ENCODE measurements at places on chromosomes 3 and 15. TPM values are rescaled to one million over a fixed set of nuclear protein-coding genes. Genes with fewer than 3 reads are reported as not detected.

ANKDD1A gene
- total RNA-seq, result 0.29 TPM

A4GNT gene
- total RNA-seq, result not detected

SHC4 gene
- 0.04 TPM for total RNA-seq

DNA sequence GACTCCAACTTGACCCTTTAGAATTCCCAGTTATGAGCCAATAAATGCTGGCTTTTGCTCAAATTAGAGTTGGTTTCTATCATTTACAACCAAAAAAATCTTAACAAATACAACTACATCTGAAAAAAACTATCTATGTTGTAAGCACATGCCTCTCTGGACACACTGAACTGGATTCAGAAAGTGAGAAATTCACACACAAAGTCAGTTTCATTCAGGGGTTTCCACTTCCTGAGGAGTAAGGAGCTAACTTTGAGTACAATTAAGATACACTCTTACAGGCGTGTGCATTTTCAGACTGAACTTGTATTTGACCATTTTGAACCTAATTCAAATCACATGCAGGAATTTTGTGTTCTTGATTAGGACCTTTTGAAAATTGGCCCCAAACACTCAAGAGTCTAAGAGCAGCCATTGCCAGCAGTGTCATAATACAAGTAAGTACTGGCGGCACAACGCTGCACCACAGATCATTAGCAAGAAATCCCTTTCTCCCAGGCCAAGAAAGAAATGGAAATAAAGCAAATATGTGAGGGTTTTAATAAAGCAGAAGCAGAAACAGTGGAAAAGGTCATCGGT, 31.2 kb downstream of the LINS1 start:
- no peak for DNase-seq

GRCh38 chr3:188947401-188948280, 224.1 kb upstream of the TPRG1 start:
- peak; percentile 93 for DNase-seq

DNA sequence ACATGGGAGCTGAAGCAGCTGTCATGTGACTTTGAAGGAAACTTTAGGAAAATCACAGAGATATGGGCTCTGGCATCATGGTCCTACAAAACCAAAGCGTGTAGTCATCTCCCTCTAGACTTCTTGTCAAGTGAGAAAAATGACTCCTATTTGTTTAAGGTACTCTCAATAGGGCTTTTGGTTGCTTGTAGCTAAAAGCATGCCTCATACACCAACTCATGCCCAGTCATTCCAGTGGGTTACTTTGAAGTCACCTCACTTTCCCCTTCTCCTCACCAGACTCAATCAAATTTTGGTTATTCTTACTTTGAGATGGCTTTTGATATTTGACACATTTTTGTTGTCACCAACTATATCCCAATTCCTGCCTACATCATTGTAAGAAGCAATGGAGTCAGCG, 81.6 kb downstream of the BOC start:
- DNase-seq, result no peak

DNA sequence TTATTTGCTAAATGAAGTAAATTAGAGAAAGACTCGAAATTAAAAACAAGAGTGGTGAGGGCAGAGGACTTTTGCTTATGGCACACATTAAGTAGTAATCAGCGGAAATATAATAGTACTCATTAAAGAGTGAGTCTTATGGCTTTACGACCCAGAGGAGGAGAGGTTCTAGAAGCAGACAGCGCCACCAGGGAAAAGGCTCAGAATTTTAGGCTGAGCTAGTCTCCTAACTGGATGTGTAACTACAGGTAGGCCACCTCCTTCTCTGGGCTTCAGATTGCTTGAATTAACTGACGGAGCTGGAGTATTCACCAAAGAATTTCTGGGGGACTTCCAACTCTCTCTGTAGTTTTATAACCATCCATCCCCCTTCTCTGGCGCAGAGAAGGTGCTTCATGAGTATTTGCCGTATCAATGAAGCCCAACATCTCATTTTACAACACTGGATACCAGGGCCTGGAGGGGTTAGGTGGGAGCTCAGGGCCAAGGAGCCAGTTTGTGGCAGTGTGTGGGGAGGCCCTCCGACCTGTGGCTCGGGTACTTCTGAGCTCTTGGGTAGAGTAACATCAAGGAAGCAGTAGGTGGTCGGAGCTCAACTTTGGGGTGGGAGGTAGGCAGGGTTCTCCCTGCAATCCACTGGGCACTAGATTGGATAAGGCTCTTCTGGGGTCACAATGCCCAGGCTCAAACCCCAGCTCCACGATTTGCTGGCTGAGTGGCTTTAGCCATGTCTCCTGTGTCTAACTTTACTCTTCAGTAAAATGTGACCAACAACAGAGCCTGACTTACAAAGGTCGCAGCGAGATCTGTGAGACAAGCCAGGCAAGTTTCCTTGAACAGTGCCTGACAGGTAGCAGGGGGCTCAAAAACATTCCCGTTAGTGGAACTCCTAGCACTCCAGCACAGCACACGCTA, 1.1 kb downstream of the CHCHD4 start:
- peak; percentile 37 for DNase-seq

DNA sequence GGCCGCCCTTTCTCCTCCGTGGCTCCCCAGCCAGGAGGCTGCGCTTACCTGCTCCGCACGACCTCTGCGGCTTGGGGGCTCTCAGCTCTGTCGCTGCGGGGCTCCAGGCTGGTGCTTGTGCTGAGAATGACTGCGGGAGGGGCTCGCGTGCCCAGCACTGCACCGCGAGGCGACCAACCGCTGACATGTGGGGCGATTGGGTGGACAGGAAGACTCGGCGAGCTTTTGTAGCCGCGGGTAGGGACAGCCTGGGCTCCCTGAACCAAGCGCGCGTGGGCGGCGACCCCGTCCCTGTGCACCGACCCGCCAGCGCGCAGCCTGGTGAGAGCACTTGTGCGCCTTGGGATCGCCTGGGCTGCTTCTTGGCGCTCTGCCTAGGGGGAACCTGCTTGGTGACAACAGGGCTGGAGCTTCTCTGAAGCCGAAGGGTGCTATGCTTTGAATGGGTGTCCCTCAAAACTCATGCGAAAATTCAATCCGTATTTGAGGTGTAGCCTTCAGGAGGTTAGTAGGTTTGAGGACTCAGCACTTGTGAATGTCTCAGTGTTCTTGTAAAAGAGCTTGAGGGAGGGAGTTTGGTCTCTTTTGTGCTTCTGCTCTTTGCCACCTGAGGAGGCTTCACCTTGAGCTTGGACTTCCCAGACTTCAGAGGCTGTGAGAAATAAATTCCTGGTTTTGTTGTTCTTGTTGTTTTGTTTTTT, 50.4 kb downstream of the IL12A start:
- no peak for DNase-seq

DNA sequence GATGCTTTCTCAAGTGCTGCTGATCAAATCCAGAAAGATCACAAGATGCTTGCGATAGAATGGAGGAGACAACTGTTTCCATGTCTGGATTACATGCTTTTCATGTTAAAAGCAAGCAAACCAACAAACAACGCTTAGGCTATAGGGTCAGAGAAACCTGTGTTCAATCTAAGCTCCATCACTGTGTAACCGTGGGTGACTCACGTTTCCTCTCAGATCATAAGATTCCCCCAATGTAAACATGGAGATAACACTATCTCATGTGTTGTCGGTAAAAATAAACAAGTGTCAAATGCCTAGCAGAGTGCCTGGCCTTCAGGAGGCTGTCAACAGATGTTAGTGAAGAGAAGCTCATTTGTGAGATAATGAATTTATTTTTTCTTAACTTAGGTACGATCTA, 907.8 kb downstream of the NTRK3 start:
- DNase-seq, result no peak

DNA sequence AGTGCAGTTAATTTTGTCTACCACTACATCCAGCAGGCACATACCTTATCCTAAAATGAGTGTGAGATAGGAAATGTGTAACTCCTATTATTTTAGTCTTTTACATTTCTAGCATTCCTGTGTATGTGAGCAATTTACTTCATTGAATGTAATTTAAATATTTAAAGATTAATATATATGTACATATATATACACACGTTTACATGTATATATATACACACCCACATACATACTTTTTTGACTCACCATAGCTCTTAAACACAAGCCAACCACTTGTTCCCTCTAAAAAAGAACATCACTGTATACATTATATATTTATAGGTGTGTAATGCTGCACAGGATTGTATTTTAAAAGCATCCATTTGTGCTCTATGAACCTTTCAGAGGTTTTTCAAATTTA, 425.6 kb upstream of the NECTIN3 start:
- no peak for DNase-seq

- no peak for DNase-seq
These were observed 77.0 kb downstream of the TMEM108 start for GRCh38 chr3:133115176-133115575.

GRCh38 chr3:52385157-52385556, 59.7 kb downstream of the SEMA3G start:
- no peak for DNase-seq

DNA sequence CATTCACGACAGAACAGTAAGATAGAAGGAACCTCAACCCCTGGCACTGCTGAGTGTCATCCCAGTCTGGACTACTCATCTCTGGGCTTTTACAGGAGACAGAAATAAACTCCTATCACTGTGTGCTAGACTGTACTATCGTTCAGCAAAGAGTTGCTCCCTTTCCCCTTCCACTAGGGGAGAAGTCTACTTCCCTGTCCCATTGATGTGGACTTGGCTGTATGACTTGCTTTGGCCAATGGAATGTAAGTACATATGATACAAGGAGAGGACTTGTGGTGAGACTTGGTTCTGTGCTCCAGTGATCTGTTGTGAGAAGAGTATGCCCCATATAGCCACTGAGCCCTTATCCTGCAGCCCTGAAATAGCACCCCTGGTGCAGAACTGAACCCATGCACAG, 5.3 kb upstream of the KIF7 start:
- no peak for DNase-seq

- no peak for DNase-seq
These were observed 70.1 kb downstream of the CLDN11 start for GRCh38 chr3:170488802-170489201.

GRCh38 chr15:74415966-74416916, 17.5 kb downstream of the SEMA7A start:
- no peak for DNase-seq

DNA sequence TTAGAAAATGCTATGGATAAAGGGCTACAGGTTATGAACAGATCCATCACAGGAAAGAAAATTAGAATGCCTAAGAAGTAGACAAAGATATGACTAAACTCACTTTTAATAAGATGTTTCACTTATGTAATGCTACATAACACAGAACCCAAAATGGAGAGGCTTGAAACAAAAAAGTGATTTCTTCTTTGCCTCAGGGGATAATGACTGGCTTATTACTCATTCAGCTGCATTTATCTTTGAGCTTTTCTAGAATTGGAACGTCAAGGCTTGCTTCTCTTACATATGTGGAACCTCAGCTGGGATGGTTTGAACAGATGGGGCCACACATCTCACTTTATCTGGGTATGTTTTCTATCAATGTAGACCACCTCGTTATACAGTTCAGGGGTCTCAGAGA, 120.6 kb upstream of the EPHA3 start:
- DNase-seq, result no peak

GRCh38 chr3:17259685-17260084, 374.9 kb downstream of the PLCL2 start:
- no peak for DNase-seq

DNA sequence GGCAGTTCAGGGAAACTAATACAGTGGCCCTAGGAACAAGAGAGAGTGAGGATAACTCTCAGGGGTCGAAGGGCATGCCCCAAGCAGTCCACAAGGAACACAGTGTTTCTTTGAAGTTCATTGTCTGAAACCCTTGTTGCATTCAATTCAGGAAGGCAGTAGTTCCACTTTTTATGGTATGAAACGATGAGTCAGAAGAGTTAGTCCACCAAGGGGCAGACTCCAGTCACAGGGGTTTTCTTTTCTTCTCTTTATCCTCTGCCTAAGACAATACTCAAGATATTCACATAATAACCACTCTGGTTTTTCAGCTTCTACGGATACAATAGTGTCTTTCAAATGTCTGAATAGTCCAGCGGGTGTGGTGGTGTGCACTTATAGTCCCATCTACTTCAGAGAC, 23.7 kb upstream of the TICRR start:
- DNase-seq, result no peak

DNA sequence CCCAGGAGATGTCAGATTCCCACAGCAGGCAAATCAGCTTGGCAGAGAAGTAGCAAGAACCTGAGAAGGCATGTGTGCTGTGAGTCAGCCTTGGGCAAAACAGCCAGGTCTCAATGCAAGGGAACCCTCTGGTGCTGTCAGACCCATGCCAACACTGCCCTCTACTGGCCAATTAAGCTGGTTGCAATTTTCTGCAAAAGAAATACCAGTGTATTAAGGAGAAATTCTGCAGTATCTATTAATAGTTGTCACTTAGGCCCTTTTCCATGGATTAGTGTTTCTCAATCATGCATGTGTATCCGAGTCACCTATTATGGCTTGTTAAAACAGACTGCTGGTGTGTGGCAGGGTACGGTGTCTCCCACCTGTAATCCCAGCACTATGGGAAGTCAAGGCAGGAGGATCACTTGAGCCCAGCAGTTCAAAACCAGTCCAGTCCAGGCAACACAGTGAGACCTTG, 26.2 kb downstream of the MAP4 start:
- DNase-seq, result no peak

GRCh38 chr3:52742418-52743041, 28.2 kb downstream of the NEK4 start:
- DNase-seq, result no peak

DNA sequence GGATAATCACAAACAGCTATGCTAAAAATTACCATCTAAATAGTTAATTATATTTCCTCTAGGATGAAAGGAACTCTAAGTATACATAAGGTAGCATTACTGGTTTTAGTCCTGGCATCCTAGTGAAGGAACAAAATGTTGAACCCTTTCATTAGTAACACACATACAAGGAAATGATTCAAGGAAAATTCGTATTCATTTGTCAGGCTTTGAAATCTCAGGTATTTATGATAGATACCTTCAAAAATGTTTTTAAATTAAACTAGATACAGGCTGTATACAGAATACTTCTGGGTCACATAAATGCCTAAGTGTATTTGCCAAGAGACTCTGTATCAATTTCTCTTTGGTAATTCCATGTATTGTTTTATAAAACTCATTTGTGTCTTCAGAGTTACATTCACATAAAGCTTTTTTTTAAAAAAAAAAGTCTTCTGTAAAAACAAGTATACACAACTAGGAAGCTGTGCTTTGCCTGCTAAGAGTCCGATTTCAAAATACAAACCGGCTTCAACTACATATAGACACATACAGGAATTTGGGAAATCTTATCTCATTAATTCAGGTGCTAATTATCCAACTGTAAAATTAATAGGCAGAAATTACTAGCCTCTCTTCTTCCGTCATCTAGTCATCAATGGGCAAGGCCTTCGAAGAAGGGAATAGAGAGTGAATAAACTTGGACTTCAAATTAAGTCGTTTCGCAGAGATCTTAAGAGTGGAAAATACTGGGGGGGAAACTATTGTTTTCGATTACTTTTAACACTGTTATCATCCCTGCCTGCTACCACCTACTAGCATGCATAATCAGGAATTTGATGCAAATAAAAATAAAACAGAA, 1.3 kb downstream of the SECISBP2L start:
- DNase-seq, result no peak

- no peak for DNase-seq
These were observed 25.7 kb downstream of the INSYN1 start for GRCh38 chr15:73727330-73727976.

- no peak for DNase-seq
These were observed 18.7 kb downstream of the MFSD1 start for GRCh38 chr3:158820521-158820920.

- peak; percentile 60 for DNase-seq
These were observed 481 bp upstream of the CRYBG3 start for GRCh38 chr3:97821287-97821773.

- no peak for DNase-seq
These were observed 13.0 kb downstream of the MCM2 start for GRCh38 chr3:127611251-127611650.

GRCh38 chr15:69930754-69931153, 167.0 kb downstream of the TLE3 start:
- no peak for DNase-seq

- DNase-seq, result no peak
These were observed 79.2 kb upstream of the KLF13 start for GRCh38 chr15:31247404-31247803.

Measured in right lobe of liver (tissue), 6 donors.